Type B pancreatic cell (in vitro differentiated cells): ENCODE measurements at places on chromosomes 13 and 19. TPM values are rescaled to one million over a fixed set of nuclear protein-coding genes. Genes with fewer than 3 reads are reported as not detected.

Gene FOXA3
- 3.3 and 5.0 TPM in 2 replicates for total RNA-seq

Gene JAK3
- total RNA-seq = 1.4 and 4.3 TPM in 2 replicates

Gene MEDAG
- total RNA-seq = 0.36 and 0.40 TPM in 2 replicates

Gene ZNF729
- not detected in 2 replicates for total RNA-seq

Gene MBOAT7
- 73.3 and 86.7 TPM in 2 replicates for total RNA-seq

Gene ZNF726
- total RNA-seq = 4.2 and 6.8 TPM in 2 replicates

Gene C13orf46
- total RNA-seq = 0.29 TPM in 1 of 2 replicates, not detected in the other

Gene CYP2F1
- not detected in 2 replicates for total RNA-seq

Gene ZNF414
- 19.9 and 25.4 TPM in 2 replicates for total RNA-seq

Gene TNNT1
- 27.6 and 83.1 TPM in 2 replicates for total RNA-seq

Gene CDC16
- 66.4 and 81.7 TPM in 2 replicates for total RNA-seq

Gene SPRY2
- total RNA-seq = 48.3 and 48.7 TPM in 2 replicates

Gene CAPN12
- 3.0 and 4.5 TPM in 2 replicates for total RNA-seq

Gene USP12
- 17.3 and 19.1 TPM in 2 replicates for total RNA-seq

Gene RFPL4A
- not detected in 2 replicates for total RNA-seq

Gene CLIP3
- total RNA-seq = 5.6 and 51.1 TPM in 2 replicates

Gene RDH8
- total RNA-seq = not detected in 2 replicates

Gene GTF2F1
- total RNA-seq = 63.3 and 72.4 TPM in 2 replicates

Gene CBLC
- total RNA-seq = 13.9 and 37.7 TPM in 2 replicates

Gene FUT2
- 9.0 and 13.3 TPM in 2 replicates for total RNA-seq

Gene PLK5
- 0.24 TPM in 1 of 2 replicates, not detected in the other for total RNA-seq

Gene FFAR2
- 1.1 and 2.2 TPM in 2 replicates for total RNA-seq

Gene LGALS7B
- total RNA-seq = not detected in 2 replicates

Gene TJP3
- 20.0 and 53.8 TPM in 2 replicates for total RNA-seq

Gene CEACAM20
- total RNA-seq = 2.3 TPM in 1 of 2 replicates, not detected in the other

Gene ZNF229
- 12.0 and 20.4 TPM in 2 replicates for total RNA-seq

Gene CFAP97D2
- total RNA-seq = not detected in 2 replicates

Gene OVOL3
- not detected in 2 replicates for total RNA-seq

Gene MAST1
- 1.9 and 3.5 TPM in 2 replicates for total RNA-seq

Gene CGB1
- not detected in 2 replicates for total RNA-seq

Gene TPGS1
- 18.0 and 26.1 TPM in 2 replicates for total RNA-seq
